Activated CD4-positive, CD25-positive, alpha-beta regulatory T cell treated with anti-CD3 and anti-CD28 coated beads, Interleukin-2, amount 50 U/mL, for 24 hours (primary cell): ENCODE measurements at places on chromosomes 1 and 21.

GRCh38 chr21:35197992-35198431 is 148.9 kb upstream of the RUNX1 start:
- no peak for ATAC-seq

DNA sequence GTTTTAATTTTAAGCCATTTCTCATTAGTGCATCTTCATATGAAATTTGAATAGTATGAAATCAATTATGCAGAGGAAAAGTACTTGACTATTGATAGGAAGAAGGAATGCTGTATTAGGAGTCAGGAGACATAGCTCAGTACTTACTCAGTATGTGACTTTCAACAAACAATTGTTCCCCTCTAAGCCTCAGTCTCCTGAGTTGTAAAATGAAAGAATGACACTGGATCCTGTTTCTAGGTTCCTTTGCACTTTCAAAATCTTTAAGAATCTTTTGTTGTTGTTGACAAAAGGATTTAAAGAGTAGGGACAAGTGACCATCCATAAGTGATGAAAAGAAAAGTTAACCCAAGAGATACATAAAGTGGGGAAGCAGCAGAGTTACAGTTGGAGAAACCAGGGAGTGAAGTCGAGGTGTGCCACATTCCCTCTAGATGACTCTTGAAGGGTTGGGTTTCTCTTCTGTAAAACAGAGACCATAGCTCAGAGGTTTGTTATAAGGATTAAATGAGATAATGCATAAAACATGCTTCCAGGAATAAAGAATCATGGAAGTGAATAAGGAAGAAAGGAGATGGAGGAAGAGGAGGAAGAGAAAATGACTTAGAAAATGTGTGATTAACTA is 105.7 kb upstream of the KCNJ15 start:
- ATAC-seq, result no peak

DNA sequence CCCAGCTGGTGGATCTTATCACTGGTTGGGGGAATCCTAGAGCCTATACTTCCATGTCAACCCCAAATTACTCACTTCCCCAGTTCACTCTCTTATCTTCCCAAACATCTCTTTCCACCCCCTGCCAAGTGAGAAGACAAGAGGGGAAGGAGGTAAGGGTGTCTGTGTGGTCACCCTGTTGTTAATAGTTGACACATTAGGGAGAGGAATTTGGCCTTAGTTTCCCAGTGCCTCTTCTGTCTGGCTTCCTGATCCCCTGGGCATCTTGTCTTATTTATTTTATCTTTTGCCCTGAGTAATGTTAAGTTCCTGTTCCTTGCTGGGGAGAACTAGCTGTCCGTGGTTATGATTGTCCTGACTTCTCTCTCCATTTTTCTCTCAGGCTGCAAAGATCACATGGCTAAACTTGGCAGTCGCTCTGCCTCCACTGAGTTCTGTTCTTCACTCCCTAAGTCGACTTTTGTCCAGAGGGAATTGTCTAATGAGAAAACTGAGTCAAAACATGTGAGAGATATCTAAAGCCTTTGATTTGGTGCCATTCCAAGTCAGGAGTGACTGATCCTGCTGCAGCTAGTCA is 157.1 kb upstream of the SYT6 start:
- ATAC-seq, result no peak

DNA sequence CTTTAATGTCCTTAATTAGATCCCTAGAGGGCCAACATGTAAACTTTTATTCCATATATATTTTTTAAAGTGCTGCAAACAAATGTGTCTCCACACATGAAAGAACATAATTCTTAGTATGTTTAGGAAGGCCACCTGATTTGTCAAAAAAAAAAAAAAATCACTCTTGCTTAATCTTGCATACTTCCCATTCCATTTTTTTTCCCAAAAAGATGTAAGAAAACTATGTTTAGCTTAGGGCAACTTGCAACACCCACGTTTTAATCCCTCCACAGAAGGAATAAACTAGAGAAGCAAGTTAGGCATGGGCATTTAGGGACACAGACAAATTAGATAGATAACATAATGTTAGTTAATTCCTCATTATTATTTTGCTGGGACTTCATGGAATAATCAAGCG is 5.6 kb downstream of the YOD1 start:
- ATAC-seq, result no peak

DNA sequence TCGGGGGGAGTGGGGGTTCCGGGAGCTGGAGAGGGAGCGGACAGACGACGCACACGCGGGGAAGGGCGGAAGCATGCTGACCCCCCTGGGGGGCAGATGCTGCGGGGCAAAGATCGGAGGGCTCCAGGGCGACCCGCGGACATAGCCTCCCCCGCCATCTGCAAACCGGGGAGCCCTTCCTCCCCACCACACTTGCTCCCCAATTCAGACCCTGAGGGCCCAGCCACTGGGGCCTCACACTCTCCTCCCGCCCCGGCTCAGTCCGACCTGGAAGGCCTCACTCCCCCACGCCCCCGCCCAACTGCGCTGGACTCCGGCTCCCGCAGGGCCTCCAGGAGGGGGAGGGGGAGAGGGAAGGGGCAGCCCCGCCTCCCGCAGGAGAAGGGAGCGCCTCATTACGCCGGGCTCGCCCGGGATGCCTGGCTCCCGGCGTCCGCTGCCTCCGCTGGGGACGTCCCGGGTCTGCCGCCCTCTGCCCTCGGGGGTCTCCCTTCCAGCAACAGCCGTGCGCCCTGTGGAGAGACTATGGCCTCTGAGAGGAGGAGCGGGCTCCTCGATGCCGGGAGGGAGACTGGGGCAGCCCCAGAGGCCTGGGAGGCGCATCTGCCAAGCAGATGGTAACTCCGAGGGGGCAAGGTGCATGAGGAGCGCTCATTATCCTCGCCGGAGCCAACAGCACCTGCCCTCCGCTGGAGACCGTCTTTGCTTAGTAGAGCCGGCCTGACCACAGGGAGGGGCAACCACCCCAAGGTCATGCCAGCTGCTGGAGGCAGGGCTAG is 636 bp upstream of the CAMK2N1 start:
- ATAC-seq, result no peak
